Stimulated activated CD8-positive, alpha-beta memory T cell treated with anti-CD3 and anti-CD28 coated beads, Interleukin-15, amount 100 ng/mL, for 48 hours (primary cell): ENCODE measurements at places on chromosomes 2 and 18.

DNA sequence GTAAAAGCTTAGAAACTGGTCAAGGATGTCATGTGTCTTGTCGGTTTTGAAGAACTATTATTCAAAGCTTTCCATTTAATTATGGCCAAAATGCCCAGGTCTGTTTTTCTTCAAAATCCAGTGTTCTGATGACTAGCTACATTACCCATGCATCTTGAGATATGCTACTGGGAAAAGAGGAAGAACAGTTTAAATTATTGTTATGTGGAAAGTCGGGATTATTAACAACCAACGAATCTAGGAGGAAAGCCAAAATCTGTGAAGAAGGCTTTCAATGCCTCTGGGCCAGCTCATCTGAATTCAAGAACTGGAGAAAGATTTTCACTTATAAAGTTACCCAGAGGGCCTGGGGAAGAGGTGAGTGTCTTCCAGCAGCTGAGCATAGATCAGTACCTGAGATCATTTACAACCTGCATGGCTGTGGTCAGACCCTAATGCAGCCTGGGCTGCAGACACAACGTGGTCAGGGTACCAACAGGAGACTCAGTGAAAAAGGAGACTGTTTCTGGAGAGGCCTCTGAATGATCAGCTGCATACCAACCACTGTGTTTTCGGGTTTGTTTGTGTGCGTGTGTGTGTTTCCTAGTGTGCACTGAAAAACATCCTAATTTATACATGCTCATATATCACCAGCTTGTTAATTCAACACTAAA, 308.5 kb downstream of the NRXN1 start:
- DNase-seq = no peak

- DNase-seq = no peak
These were observed 69.8 kb upstream of the CD302 start for GRCh38 chr2:159867567-159868361.

- DNase-seq = no peak
These were observed 514.0 kb downstream of the GALR1 start for GRCh38 chr18:77763530-77764145.

DNA sequence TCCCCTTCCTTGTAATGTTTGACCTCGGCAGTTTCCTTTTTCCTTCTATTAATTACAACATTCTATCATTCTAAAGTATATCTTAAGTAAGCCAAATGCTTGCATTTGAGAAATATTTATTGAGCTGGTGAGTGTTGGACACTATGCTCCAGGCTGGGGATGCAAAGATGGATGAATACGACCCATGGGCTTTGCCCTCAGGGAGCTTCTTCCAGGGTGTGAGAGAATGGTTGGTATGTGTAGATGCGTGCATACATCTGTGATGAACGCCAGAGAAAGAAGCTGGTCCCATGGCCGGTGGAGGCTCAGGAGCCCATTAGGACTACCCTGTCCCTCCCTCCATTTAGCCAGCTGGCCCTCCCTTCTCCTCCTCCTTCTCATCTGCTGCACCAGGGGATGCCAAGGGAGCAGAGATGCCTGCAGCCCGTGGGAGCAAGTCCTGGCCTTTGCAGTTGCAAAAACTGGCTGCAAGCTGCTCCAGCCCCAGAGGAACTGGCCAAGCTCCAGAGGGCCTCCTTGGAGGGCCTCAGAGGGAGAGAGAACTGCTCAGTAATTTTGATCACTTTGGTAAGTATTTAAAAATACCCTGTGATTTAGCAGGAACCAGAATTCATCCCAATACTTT, 65.7 kb upstream of the FOSL2 start:
- DNase-seq = no peak

DNA sequence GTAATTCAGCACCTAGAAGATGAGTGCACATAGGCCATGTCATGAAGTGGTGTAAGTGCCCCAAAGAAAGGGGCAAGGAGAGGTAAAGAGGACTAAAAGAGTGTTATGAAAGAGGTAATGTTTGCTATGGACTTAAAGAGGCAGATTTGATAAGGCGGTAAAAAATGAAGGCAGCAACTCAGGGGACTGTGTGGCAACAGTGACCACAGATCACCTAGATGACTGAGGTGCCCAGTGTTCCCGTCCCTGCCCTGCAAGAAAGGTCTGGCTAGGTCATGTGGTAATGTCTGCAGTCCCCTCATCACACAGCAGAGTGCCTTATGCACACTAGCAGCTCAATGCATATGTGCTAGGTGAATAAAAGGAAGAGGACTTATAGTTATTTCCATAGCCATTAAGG, 356.8 kb downstream of the LRRTM1 start:
- DNase-seq = no peak

DNA sequence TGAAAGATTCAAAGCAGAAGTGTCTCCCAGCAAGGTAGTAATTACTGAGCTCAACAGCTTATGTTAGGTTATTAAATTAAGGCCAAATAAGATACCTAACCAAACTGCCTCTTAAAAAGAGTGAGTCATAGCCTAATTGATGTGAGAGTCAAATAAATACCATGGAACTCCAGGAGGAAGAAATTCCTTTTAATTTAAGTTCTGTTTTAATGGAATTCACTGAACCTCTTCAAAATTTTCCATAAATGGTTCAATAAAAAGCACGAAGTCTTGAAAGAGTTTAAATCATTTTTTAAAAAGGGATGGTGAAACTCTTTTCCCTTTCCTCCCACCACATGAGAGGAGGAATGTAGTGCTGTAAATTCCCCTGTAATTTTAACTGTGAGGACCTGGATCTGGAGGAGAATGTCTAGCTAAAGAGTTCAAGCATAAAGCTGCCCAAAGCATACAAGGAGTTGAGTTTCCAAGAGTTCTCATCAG, 180.8 kb upstream of the MMADHC start:
- no peak for DNase-seq

- DNase-seq = no peak
These were observed 583 bp downstream of the HIBCH start for GRCh38 chr2:190318931-190319554.

GRCh38 chr2:62774555-62775366, 69.2 kb downstream of the EHBP1 start:
- DNase-seq = no peak

DNA sequence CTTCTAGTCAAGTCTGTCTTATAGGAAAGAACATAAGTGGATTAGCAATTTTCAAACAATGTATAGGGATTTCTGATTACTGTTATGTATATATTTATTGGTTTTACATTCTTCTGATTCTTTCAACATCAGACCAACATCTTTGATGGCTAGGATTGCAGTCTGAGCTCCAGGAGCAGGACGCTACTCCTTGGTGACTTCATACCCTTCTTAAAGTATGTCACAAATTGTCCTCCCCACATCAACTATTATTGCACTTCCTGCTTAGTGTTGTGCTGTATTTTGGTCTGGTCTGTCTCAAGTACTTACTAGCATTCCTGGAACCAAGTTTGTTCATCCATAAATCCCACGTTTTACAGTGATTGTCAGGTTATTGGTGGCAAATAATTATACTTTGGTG, 49.0 kb downstream of the MAP2 start:
- DNase-seq = no peak

GRCh38 chr2:172813314-172813888, 77.8 kb downstream of the RAPGEF4 start:
- DNase-seq = no peak

GRCh38 chr18:56712761-56713160, 61.6 kb downstream of the WDR7 start:
- no peak for DNase-seq

DNA sequence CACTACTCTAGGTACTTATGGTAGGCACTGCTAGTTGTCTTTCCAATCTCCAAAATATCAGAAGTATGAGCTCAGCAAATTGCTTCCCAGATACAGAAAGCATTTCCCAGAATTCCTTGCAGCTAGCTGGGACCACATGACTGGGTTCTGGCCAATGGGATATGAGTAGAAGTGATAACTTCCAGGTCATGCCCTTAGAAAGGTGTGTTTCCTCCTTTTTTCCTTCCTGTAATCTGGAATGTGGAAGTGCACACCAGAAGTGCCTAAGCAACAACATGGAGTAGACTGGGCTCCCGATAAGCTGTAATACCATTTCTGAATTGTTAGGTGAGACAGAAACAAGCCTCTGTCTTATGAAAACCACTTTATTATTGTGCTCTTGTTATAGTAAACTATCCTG, 279.8 kb downstream of the ZNF385B start:
- no peak for DNase-seq

GRCh38 chr2:178223806-178224205, 29.5 kb downstream of the OSBPL6 start:
- DNase-seq = no peak

- no peak for DNase-seq
These were observed 206.6 kb downstream of the NCK2 start for GRCh38 chr2:105951384-105951694.

GRCh38 chr2:28163028-28163427, 229.6 kb upstream of the FOSL2 start:
- DNase-seq = no peak

DNA sequence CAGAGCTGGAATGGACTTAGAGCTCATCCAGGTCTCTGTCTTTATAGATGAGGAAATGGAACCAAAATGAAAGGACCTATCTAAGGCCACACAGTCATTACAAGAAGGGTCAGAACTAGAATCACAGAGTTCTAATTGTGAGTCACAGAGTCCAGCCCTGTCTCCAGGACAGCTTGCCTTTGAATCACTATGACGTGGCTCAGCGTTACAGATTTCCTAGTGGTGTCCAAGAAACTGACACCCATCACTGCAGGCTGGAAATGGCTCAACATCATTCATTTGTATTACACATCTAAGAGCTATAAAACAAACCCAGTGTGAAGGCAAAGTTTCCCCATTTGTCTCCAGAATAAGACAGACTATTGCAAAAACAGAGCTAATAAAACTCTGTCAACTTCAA, 164.3 kb upstream of the SIX2 start:
- no peak for DNase-seq

DNA sequence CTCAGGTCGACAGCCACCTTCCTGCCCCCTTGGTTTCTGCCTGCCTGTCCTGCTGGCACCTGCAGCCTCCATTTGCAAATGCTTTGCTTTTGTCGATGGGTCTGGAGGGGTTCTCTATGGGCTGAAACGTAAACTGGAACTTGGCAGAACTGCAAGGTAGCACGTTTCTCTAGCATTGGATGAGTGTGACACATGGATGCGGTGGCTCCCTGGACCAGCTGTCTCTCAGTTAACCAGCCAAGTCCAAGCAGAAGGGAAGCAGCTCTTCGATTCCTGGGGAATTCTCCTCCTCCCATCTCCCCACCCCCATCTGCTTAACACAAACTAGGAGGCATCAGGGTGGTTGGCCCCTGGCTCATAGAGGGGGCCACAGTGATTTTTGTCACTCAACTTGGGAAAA, 57.3 kb downstream of the ITGB1BP1 start:
- no peak for DNase-seq

DNA sequence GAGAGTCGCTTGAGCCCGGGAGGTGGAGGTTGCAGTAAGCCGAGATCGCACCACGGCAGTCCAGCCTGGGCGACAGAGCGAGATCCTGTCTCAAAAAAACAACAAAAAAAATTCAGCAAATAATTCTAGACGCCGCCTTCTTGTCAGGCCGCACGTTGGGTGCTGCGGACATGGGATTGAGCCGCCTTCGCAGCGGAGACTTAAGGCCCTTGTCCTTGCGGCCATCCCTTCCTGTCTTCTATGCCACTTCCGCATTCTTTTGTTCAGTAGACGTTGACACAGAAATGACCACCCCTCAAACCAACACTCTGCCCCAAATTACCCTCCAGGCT, 15.8 kb downstream of the PTPN18 start:
- no peak for DNase-seq
